KG1 (cell line): ENCODE measurements at places on chromosomes 2 and 18.

DNA sequence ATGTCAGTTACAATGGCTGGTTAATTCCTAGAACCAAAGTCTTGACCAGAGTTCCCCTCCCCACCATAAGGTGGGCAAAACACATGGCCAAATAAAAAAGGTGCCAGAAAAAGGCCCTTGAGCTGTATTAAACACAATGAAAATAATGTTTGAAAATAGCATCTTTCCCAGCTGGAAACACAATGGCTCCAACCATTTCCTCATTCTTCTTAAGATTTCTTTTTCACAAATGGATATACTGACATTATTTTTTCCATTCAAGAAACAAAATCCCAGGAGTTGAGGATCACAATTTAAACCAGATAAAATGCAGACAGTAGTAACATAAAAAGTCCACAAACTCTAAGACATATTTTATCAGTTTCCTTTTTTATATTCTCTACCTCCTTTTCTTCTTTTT lies 143.8 kb downstream of the EXOC6B start:
- DNase-seq: no peak

- DNase-seq: peak; percentile 53
Measured at GRCh38 chr2:168119515-168120141, 127.8 kb downstream of the STK39 start.

GRCh38 chr2:57207191-57207590 lies 839.4 kb upstream of the VRK2 start:
- DNase-seq: no peak

DNA sequence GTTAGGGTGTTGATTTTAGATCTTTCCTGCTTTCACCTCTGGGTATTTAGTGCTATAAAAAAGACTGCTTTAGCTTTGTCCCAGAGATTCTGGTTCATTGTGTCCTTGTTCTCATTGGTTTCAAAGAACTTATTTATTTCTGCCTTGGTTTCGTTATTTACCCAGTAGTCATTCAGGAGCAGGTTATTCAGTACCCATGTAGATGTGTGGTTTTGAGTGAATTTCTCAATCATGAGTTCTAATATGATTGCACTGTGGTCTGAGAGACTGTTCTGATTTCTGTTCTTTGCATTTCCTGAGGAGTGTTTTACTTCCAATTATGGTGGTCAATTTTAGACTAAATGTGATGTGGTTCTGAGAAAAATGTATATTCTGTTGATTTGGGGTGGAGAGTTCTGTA lies 167.1 kb upstream of the KYNU start:
- no peak for DNase-seq

DNA sequence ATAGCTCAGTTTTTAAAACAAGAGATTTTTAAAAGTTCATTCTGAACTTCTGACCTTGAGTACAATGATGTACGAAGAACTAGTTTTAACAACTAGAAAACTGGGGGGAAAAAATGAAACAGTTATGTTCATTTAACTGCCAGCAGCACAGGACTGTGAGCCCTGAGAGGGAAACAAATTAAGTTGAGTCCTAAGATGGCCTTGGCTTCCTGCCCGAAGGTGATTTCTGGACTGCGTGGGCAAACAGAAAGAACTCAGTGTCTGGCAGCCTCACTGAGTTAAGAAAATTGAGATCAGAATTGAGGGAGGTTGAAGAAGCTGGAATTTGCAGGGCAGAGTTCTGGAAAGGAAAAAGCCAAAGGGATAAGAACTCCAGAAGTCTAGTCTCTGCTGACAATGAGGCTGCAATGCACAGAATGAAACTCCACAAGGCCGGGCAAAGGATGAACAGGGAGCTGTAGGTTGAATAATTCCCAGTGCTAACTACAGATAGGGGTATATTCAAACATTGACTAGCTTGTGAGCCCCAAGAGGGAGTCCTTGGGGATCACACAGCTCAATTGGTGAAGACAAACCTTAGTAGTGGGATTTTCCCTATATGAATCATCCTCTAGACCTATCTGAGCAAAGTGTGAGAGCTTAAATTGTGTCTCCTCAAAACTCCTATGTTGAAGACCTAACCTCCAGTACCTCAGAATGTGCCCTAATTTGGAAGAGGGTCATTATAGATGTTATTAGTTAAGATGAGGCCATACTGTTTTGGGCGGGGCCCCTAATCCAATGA lies 13.1 kb upstream of the CRACDL start:
- DNase-seq: no peak

DNA sequence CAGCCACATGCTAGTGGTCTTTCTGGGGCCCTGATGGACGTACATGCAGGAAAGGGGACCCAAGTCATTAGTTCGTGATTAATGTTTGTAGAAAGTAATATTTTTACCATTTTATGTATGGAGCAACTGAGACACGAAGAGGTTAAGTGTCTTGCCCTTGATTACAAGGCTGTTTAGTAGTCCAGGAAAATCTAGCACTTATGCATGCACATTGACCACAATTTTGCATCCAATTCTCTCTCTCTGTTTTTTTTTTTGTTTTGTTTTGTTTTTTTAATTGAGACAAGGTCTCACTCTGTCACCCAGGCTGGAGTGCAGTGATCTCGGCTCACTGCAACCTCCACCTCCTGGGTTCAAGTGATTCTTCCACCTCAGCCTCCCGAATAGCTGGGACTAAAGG lies 8.3 kb upstream of the GATA6 start:
- DNase-seq: no peak

DNA sequence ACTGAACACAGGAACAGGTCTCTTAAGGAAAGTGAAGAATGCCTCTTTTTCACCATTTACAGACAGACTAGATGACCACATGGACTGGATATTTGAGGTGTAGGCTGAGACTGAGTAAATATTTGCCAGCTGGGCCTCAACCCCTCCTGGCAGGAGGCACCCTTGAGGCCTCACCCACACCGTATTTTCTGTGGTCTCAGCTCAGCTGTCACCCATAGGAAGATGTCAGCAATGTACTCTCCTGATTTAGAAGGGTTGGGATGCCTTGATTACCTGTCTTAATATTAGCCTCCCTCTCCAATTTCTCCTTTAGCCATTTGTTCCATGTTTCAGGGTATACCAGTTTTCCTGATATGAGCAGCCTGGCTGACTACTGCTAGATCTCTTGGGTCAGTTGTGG lies 20.3 kb downstream of the ADCYAP1 start:
- DNase-seq: no peak

DNA sequence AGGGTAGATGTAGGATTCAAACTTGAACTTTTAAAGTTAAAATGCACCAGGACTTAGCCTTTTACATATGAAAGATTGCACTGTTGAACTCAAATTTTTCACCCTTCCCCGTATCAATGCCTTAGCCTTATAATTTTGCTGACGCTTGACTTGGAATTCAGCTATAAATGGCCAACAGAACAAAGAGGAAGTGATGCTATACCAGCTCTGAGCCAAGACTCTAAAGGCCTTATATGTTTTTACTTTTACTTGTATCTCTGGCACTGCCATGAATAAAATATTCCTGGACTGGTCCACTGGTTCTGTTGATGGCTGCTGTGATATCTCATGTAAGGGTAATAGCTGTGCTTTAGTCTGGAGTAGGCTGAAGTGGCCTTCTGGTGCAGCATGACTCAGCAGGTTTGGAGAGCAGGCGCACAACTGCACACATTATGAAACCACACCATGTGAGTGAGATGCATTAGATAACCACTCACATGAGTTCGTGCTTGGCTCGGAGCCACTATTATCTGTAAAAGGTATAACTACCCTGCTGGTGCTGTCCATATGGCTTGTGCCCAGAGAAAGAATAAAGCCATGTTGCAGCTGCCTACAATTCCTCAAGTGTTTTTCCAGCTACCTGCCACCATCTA lies 8.4 kb upstream of the IER3IP1 start:
- DNase-seq: no peak

DNA sequence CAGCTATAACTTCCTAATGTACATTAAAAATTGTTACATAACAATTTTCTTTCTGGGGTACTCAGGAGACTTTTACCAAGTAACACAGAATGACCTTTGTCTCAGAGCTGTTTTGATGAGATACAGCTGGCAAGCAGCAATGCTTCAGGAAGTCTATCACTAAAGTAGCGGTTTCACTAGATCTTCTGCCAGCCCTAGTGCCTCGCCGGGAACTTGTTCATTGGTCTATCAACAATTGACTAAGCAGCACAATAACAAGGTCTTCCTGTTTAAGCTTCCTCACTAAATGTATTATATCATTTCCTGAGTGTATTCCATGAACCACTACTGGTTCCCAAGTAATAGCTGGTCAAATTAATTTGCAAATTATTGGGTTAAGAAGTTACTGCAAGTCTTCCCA lies 69.2 kb downstream of the TRIP12 start:
- DNase-seq: peak; percentile 15

DNA sequence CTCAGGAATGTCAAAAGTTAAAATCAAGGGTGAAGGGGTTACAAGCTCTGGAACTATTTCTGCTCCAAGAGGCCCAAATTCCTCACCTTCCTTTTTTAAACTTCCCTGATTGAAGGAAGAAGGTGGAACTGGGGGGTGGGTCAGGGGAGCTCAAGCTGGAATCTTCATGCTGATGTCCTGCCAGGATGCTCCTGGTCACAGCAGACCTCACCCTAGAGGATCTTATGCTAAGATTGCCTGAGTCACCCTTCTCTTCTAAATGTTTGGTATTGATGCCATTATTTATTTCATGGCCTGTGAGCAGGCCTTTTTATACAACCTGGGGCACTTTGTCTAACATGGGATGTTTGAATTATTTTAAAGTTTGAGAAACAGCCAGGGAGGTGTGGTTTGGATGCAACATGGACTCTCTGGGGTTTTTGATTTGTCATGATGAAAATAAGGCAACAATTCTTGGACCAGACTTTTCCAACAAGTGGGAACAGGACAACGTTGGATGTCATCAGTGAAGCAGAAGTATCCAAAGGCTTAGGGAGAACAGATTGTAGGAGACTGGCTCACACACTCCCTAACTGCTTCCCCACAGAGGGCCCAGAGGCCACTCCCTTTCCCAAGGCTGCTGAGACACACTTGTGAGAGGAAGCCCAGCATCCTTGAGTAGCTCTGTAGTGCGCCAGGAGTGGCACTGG lies 420.2 kb upstream of the MEX3C start:
- no peak for DNase-seq

DNA sequence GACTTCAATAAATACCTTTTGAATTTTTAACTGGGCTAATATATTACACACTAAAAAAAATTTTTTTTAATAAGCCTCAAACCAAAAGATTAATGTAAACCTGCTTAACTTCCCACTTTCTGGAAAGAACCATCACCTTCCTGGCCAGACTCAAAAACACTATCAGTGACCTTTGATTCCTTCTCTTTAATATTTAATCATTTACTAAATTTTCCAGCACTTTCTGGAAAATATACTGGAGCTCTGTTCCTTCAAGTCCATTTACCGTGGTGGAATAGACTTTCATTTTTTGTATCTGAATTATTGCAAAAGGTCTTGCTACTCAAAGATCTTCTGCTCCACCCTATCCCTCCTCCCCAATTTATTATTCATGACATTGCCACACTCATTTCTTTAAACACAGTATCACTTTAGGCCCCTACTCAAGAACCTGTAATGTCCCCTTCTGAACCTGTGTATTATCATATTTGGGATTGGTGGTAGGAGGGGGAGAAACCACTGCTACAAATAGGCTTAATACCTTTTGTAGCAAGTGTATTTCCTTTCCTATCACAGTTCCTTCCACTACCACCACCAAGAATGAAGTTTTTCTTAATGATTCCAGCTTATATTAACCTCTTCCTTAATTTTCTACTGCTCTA lies 7.4 kb downstream of the PPP4R3B start:
- DNase-seq: no peak

- no peak for DNase-seq
Measured at GRCh38 chr2:231923010-231923344, 3.2 kb downstream of the NPPC start.

DNA sequence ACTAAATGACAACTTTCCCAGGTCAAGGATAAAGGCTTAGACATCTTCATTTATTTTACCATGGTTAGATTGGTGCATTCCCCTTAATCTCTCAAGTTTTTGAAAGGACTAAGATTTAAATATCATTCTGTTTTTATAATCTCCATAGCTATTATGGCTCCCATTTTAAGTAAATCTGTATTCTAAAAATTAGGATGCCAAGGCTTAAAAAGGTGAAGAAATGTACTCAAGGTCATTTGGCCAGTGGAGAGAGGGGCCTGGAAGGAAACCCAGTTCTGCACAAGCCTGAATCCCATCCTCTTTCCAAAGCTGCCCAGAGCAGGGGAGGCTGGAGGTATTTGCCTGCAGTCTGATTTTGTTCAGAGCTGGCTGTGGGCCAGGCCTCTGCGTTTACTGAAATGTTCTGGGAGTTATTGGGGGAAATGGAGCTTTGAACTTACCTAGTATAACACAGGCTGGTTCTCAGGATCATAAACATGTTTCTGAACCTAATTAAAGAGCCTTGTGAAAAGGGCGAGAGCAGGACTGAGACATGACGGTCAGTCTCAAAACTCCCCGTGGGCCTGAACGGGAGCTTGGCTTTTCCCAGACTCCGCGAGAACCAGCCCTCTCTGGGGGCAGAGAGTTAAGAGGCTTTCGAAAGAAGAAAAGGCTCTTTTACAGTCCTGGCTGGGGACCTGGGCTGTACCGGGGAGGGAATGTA lies 85.6 kb downstream of the DDX1 start:
- no peak for DNase-seq

DNA sequence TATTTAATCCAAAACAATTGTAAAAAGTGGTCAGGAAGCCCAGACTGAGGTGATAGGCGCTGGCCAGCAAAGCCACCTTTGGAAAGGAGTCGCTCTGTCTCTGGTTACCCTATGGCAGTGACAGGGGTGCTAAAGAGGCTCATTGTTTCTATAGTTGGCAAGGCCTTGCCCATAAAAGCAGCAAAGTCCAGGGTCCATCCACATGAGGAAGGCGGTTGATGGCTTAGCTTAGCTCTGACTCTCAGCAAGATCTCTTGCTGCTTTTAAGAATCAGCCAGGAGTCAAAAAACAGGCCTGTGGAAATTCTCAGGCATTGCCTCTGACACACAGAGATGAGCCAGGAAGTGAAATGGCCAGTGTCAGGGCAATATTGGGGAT lies 57.8 kb upstream of the CYP26B1 start:
- DNase-seq: no peak

- no peak for DNase-seq
Measured at GRCh38 chr2:28281739-28282138, 110.9 kb upstream of the FOSL2 start.

DNA sequence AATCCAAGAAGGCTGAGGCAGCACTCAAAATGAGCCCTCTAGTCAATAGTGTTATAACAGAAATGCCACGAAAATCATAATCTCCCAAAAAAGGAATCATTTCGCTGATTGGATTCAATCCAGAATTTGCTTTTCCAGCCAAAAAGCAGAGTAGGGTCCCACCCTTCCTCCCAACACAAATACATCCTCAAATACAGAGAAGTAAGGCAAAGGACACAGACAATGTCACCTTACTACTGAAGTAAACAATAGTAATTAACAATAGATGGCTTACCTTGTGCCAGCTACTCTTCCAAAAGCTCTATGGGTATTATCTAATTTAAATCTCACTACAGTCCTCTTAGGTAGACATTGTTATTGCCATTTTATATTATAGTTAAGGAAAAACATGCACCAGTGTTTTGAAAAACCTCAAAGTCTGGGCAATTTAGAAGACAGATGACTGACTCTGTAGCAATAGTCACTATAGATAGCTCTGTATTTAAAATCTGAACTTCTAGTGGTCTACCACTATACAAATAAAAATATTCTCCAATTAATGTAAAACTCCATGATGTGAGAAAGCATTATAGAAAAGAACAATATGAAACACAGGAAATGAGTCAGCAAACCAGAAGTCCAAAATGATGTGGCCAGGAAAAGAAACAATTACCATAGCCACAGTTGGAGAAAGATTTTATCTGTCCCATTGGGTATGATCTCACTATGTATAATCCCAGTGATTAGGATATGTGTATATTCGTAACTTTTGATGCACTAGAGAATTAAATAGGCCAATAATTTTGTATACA lies 305.0 kb upstream of the ERBB4 start:
- DNase-seq: no peak
